ENCODE measurements at places on chromosomes 12 and 14.
A peak's percentile ranks its signal among the peaks of the same experiment; 100 is the strongest.

DNA sequence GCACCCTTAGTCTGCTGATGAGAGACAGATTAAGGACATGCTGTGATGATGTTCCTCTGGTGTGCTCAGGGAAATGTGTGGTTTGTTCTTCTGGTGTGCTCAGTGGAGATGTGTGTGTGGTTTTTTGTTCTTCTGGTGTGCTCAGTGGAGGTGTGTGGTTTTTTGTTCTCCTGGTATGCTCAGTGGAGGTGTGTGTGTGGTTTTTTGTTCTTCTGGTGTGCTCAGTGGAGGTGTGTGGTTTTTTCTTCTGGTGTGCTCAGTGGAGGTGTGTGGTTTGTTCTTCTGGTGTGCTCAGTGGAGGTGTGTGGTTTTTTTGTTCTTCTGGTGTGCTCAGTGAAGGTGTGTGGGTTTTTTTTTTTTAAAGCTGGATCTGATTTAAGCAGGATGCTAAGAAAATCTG is 15.4 kb downstream of the PIWIL1 start:
- no peak for DNase-seq

- no peak for DNase-seq
Observed at GRCh38 chr12:114476159-114476558, 70.2 kb upstream of the TBX5 start.

DNA sequence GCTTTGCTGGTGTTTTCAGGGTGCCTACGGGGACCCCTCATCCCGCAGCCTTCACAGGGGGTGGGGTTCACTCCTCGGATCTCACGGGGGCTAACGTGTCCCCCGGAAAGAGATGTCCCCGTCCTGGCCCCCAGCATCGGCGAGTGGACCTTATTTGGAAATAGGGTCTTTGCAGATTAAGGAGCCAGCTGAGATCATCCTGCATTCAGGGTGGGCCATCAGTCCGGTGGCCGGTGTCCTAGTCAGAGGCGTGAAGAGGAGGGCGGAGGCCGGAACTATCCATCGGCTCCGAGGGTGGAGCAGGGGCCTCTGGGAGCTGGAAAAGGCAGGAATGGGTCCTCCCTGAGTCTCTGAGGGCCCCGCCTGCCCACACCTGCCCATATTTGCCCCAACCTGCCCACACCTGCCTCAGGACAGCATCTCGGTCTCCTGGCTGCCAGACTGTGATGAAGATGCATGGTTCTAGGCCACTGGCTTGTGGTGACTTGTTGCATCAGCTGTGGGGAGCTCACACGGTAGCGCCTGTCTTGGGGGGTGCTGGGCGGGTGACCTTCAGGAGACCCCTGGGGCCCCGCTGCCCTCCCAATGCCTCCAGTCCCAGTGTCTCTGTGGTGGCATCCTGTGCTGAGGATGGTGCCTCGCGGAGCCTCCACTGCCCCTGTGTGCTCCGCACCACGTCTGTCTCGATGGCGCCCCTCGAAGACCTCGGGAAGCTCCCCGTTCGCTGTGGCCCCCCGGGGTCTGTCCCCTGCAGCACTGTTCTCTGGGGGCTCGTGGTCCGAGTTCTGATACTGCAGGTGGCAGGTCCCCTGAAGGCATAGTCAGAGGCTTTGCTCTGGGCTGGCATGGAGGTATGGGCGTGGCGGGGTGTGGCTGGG is 14.7 kb downstream of the NOC4L start:
- DNase-seq, result no peak

GRCh38 chr12:65634061-65634460 is 190.2 kb upstream of the HMGA2 start:
- DNase-seq, result no peak

DNA sequence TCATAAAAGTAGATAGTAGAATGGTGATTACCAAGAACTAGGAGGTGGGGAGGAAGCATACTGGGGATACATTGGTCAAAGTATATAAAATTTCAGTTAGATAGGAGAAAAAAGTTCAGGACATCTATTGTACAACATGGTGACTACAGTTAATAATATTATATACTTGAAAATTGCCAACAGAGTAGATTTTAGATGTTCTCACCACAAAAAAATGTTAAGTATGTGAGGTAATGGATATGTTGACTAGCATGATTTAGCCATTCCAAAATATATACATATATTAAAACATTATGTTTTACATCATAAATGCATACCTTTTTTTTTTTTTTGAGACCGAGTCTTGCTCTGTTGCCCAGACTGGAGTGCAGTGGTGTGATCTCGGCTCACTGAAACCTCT is 31.0 kb downstream of the TMEM116 start:
- peak; percentile 37 for DNase-seq

DNA sequence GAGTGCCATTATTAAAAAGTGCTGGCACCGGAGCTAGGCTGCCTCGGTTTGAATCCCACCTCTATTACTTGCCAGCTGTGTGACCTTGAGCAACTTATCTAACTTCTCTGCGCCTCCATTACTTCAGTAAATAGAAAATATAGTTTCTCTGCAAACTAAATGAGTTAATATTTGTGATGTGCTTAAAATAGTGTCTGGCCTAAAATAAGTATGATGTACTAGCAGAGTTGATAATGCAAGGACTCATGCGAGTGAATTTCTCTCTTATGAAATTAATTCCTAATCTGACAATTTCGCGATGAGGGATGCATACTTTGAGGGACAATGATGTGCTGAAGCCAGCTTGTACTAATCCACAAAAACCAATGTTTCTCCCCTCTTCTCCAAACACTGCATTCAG is 180.8 kb upstream of the NTF3 start:
- no peak for DNase-seq

GRCh38 chr14:105486163-105486973 is at the start of gene CRIP1:
TSS of gene CRIP1 (plus strand) at chr14:105486886. CDS start at chr14:105487260, 374 bp downstream.
- DNase-seq, result no peak

DNA sequence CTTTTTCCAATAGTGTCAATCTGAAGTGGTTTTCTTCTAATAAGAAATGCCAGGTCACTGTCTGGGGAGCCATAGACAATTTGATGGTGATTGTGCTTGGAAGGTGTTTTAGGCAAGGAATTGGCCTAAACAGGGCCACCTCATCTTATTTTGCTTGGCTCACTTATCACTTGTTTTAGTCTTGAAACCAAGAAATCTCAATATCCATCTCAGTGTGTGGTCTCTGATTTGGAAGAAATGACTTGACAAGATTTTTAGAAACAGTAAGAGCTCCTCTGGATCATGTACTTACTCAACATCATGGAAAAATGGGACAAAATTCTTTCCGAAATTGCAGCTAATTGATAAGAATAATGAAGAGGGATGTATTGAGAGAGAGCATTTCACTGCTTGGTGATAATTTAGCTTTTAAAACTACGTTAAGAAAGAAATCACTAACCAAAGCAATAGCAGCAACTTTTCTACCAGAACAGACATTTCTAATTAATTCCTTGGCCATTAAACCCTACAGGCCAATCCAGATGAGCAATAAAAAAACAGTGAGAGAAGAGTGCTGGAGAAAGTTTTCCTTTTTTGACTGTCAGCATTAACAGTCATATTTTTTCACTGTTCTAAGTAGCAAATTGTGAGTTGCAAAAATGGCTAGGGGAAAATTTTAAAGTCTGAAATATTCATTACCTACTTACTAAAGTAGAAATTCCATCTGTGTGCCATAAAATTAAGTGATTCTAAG is 157.3 kb downstream of the AEBP2 start:
- no peak for DNase-seq

GRCh38 chr12:43069768-43070221 is 480.2 kb upstream of the PRICKLE1 start:
- no peak for DNase-seq

DNA sequence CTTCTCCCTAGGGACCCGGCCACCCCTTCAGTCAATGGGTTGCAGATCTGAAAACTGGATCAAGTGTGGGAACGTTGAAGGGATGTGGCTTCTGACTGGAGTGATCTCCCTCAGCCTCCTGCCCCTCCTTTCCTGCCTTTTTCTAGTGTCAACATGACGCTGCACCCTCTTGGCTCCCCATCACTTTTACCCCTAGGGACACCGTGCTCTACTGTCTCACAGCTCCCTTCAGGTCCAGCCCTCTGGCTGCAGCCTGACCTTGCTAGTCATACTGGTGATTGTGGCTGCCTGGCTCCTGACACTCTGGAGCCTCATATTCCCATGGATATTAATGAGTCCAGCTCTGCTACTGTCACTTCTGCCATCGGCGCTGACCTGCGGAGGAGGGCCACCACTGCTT is 51.5 kb upstream of the RASSF3 start:
- DNase-seq, result no peak

- no peak for DNase-seq
Observed at GRCh38 chr14:90671382-90672234, 144.6 kb downstream of the TTC7B start.

GRCh38 chr12:11862798-11863197 is 207.9 kb upstream of the BCL2L14 start:
- DNase-seq, result no peak

DNA sequence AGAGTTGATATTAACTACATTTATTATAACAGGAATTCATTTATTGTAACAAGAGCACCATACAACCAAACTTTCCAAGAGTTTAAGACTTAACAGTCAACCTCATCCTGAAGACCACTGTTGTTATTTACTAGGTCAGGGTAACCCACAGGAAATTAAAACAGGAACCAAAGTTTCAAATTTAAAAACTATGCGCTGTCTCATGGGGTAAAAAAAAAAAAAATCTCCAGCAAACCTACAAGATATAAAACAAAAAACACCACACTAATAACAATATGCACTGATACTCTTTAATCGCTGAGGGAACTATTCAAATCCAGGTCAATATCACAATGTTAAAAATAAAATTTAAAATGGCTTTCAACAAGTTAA is 44.5 kb downstream of the FOXN3 start:
- DNase-seq, result no peak

GRCh38 chr12:80752464-80752863 is 35.8 kb downstream of the MYF5 start:
- DNase-seq, result no peak

- no peak for DNase-seq
Observed at GRCh38 chr14:57326253-57326652, 57.5 kb downstream of the AP5M1 start.

DNA sequence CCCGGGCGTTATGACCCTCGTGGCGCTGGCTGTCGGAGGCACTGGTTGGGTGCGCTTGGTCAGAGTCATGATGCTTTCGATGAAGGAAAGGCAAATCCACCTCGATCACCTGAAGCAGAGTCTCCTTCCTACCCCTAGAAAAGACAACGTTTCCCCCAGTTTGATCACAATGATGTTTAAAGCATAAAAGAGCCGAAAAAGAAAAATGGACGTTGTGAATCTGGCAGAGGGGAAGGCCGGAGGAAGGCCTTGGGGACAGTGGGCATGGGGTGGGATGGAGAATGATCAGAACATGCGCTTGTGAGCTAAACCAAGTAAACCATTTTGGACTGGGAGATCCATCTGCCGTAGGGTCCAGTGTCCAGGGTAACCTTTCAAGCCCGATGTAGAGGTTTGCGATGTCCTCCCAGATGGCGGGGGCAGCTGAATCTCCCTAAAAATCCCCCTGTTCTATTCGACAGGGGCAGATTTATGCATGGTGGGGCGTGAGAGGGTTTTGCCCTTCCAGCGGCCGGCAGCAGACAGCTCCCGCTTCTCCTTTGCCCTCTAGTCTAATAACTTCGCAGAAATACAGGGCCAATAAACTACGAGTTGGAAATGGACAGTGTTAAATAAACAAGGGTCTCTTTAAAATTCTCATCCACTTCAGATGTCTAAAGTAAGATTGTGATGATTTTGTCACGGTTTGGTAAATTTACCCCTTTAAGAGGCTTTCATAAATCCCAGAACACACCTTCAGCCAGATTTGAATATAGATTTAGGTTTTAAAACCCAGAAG is 2.3 kb upstream of the OTX2 start:
- DNase-seq, result no peak

DNA sequence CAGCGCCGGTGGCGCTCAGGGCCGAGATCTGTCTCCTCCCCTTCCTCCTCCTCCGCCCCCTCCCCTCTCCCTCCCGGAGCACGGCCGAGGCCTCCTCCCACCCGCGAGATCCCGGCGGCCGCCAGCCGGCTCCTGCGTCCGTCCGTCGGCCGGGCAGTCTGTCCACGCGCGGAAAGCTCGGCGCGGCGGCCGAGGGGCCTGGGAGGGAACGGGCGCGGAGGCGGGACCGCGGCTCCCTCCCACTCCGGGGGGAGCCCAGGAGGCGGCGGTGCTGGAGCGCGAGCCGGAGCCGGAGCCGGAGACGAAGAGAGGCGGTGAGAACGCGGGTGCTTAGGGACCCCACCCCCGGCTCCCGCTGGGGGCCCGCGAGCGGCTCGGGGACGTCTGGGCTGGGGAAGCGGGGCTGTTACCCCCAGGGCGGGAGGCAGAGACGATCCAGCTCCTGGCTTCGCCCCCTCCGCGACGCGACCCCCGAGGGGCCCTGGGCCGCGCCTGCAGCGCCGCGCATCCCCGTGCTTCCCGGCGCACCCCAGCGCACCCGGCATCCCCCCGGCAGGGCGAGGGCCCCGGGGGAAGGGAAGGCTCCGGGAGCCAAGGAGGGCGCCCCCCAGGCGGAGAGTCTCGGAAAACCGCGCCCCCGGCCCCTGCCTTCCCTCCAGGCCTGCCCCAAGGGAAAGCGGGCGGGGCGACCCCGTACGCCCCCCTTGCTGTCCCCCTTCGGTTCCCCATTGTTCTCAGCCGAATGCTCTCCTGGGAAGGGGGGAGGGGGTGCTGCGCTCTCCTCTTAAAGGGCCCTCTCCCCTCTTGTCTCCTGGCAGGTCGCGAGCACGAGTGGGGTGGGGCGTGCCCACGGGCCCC is at the start of gene DTX1:
TSS of gene DTX1 (plus strand) at position 100 of the 858 bp plus-strand sequence. CDS start 1,463 bp downstream, outside the sequence.
- DNase-seq, result no peak

DNA sequence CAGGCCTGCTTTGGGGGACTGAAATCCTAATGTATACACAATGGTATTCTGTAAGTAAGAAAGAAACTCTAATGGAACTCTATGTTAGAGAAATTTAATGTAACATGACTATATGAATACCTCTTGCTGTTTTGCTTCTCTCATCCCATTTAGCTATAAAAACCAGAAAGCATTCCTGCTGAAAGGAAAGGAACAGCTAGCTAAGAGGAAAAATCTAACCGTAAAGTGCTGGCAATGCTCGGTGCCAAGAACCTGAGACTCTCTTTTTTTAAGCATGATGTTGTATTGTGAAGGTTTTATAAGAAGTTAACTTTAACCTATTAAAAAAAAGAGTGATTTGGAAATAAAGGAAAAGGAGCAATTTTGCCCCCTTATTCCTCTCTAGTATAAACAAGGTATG is 75.6 kb upstream of the DACT1 start:
- DNase-seq, result no peak

DNA sequence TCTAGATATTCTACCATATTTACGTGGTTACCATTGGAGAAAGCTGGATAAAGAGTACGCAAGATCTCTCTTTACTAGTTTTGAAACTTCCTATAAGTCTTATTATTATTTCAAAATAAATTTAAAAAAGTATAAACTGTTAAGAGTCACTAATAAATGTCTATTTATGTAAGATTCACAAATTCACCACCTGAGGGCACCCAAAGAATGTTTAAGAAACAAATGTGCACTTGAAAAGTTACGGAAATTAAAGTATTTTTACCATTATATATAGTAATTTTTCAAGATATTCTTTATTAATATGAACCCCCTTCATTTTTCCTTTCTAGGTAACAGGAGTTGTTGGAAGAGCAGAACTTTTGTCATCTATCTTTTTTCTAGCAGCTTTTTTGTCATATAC is 11.9 kb downstream of the TMTC3 start:
- no peak for DNase-seq

- no peak for DNase-seq
Observed at GRCh38 chr14:68894802-68895703, 84.0 kb downstream of the ACTN1 start.

- no peak for DNase-seq
Observed at GRCh38 chr14:27485193-27485592, 887.4 kb upstream of the NOVA1 start.
